ENCODE measurements at places on chromosomes 6 and 20.

DNA sequence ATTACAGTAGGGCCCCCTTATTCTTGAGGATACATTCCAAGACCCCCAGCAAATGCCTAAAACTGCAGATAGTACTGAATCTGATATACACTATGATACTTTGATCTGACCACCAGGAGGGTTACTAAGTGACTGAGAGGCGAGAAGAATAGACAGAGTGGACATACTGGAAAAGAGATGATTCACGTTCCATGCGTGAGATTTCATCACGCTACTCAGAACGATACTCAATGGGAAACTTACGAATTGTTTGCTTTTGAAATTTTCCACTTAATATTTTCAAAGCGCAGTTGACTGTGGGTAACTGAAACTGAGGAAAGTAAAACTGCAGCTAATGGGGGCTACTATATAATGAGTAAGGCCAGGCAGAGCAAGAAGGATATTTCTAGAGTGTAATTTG lies 60.8 kb downstream of the STX11 start:
- no peak for DNase-seq

- no peak for DNase-seq
Measured at GRCh38 chr20:33707668-33708067, 12.4 kb downstream of the PXMP4 start.

GRCh38 chr6:64145658-64146057 lies 510.1 kb downstream of the PHF3 start:
- DNase-seq: no peak

DNA sequence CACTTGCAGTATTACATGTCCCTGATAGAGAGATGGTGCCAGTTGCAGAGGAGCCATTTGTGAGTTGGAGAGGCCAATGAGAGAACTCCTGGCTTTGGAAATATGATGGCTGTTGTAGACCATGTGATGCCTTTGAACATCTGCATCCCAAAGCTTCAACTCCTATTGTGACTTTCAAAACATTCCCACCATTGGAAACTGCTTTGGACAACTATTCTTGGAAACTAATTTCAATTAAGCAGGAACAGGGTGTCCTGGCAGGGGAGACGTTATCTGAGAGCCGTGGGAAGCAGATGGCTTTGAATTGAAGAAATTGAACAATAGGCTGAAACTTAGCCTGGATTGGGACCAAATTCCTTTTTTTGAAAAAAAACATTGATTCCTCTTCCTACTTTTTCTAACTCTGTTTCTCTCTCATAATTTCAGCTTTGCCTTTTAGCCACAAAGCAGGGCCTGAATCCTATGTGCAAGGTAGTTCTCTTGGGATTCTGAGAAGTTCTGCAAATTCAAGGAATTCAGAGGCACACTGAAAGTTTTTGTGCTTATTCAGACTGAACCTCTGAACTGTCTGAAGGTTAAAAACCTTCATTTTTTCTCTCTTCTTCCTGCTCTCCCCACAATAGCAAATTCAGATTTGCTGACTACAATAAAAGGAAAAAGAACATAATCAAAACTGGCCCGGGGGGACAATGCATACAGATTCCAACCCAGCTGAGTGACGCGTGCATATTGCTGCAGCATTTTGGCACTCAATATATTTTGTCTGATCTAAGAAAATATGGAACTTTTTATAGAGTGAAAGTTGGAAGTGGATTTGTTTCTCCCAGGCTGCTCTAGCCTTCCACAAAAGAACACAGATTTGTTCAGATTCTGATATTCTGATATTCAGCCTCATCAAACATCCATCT lies 720.4 kb upstream of the CHD6 start:
- DNase-seq: no peak

DNA sequence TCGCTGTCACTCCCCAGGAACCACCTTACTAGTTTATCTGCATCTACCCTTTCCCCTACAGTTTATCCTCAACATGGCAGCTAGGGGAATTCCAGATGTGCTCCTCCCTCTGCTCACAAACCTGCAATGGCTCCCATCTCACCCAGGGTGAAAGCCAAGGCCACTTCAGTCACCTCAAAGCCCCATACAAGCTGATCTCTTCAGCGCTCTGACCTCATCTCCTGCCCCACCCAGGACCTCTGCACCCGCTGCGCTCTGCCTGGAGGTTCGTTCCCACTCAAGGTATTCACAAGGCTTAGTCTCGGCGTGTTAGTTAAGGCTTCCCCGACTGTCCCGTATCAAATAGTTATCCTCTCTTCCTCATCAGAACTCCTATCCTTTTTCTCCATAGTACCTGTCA lies 28.6 kb upstream of the SPDEF start:
- DNase-seq: no peak

GRCh38 chr6:109800771-109801170 lies 109.7 kb downstream of the FIG4 start:
- DNase-seq: no peak

- DNase-seq: no peak
Measured at GRCh38 chr20:24895431-24895830, 53.6 kb upstream of the CST7 start.

DNA sequence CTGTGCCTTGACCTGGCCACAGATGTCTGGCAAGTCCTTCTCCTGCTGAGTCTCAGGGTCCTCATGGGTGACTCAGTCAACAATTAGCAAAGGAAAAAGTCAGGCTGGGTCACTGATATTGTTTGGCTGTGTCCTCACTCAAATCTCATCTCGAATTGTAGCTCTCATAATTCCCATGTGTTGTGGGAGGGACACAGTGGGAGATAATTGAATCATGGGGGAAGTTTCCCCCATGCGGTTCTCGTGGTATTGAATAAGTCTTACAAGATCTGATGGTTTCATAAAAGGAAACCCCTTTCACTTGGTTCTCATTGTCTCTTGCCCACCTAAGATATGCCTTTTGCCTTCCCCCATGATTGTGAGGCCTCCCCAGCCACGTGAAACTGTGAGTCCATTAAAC lies 45.7 kb downstream of the PREX1 start:
- DNase-seq: no peak

DNA sequence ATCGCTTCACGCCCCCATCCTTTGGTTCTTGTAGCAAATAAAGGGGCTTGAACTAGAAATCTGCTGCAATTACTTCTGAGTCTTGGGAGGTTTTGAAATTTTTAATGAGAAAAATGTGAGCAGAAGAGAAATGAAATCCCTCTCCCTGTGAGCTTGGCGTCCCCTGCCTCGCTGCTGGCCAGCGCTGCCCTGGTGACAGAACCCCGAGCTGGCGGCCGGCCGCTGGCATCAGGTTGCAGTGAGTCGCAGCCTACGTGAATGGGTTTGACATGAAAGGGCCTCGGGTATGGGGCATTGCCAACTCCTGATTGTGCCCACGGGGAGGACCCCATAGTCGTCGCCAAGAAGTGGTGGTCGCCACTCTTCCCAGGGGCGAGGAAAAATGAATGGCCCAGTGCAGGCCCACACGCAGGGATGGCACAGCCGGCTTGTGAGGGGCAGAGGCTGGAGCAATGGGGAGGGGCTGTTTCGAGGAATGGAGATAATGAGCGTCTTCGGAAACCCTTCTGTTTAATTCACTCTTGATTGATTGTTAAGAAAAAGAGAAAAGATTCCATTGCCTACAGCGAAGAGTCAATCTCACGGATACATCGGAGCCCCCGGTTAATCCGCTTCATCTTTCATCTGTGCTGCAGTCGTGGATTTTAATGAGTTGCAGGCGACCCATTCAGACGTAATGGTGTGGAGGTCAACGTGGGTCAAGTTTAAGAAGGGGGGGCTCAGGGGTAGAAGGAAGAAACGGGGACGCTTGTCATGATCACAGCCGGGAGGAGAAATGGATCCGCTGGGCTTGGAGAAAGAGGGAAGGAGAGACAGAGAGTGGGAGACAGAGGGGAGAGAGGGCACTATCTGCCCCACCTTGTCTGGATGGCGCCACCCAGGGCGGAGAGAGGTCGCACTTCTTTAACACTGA lies 380.1 kb downstream of the THBS2 start:
- no peak for DNase-seq

Measured in Calu3 (cell line).